ENCODE measurements at places on chromosomes 1 and 21. TPM values are rescaled to one million over a fixed set of nuclear protein-coding genes. Genes with fewer than 3 reads are reported as not detected.
A peak's percentile ranks its signal among the peaks of the same experiment; 100 is the strongest.

- H3K4me3 ChIP-seq, result no peak overlapping the region
- H3K36me3 ChIP-seq, result no peaks in the 10 kb centered on the region
- no peaks in the 10 kb centered on the region for H3K4me1 ChIP-seq
- no peak overlapping the region for H3K27ac ChIP-seq
- no peaks in the 10 kb centered on the region for H3K27me3 ChIP-seq
These were observed 581.8 kb downstream of the PLPP3 start for GRCh38 chr1:55997536-55997935.

DNA sequence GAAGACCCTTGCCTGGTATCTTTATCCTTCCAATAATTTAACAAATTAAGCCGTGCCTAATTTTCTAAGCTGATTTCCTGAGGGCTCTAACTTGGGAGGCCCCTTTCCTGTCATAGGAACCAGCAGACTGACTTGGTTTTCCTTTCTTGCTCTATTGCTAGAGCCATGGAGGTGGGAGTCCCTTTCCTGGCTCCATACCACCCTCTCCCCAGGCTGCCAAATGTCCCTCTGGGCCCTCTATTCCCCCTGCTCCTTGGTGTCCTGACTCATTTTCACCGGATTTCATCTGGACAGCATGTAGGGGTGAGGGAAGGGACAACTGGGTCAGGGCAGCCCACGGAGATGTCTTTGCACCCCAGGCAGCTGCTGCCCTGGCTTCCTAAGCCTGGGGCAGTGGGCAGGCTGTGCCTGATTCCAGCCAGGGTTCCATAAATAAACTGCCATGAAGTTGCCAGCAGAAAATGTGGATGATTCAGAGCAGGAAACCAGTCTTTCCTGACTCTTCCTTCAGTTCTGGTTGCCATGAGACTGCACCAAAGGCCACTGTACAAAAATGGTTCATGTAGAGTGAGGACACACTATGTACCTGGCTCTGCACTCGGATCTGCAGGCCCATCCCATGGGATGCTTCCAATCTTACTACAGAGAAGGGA lies 38.0 kb upstream of the SERBP1 start:
- H3K4me1 ChIP-seq, result no peaks in the 10 kb centered on the region
- peaks cover 4% of the 10 kb centered on the region for H3K27me3 ChIP-seq
- no peak overlapping the region for H3K27ac ChIP-seq
- no peaks in the 10 kb centered on the region for H3K36me3 ChIP-seq
- no peak for DNase-seq
- H3K4me3 ChIP-seq, result no peak overlapping the region

DNA sequence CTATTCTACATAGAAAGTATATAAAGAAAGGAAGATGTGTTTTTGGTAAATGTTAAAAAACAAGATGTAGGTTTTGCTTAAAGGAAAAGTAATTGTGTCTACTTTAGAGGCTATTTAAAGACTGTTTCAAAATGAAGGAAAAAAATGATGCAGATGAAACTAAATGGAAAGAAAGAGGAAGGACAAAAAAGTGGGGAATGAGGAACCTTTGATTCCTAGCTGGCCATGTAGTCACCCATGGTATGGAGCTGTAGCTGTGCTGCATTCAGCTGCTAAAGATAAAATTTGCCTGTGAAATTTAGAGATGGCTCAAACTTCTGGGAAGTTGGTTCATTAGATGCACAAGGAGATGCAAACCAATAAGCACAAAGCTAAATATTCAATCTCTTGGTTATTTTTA lies 86.8 kb upstream of the SERBP1 start:
- DNase-seq, result no peak
- H3K27ac ChIP-seq, result no peak overlapping the region
- no peak overlapping the region for H3K4me3 ChIP-seq
- no peaks in the 10 kb centered on the region for H3K27me3 ChIP-seq
- H3K36me3 ChIP-seq, result no peaks in the 10 kb centered on the region
- no peaks in the 10 kb centered on the region for H3K4me1 ChIP-seq

- H3K4me1 ChIP-seq, result no peaks in the 10 kb centered on the region
- H3K36me3 ChIP-seq, result no peaks in the 10 kb centered on the region
- H3K4me3 ChIP-seq, result no peak overlapping the region
- peaks cover 5% of the 10 kb centered on the region for H3K27me3 ChIP-seq
- no peak overlapping the region for H3K27ac ChIP-seq
These were observed 112.7 kb upstream of the JUN start for GRCh38 chr1:58896246-58897183.

- no peak for DNase-seq
- H3K36me3 ChIP-seq, result no peaks in the 10 kb centered on the region
- H3K4me1 ChIP-seq, result no peaks in the 10 kb centered on the region
These were observed 67.5 kb downstream of the SDC3 start for GRCh38 chr1:30840904-30841598.

DNA sequence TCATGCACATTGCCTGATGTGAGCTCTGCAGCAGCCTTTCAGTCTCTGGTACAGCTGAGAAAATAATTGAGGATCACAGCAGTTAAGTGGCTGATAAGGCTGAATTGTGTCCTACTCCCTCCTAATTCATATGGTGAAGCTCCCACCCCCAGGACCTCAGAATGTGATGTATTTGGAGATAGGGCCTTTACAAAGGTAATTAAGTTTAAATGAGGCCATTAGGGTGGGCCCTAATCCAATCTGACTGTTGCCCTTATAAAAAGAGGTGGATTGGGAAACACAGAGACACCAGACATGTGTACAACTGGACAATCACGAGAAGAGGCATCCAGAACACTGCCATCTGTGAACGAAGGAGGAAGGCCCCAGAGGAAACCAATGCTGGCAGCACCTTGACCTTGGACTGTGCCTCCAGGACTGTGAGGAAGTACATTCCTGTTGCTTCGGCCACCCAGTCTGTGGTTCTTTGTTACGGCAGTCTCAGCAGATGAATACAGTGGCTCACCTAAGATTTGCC lies 148.1 kb downstream of the TRABD2B start:
- peaks cover 13% of the 10 kb centered on the region for H3K27me3 ChIP-seq
- DNase-seq, result no peak
- H3K4me3 ChIP-seq, result no peak overlapping the region
- H3K36me3 ChIP-seq, result no peaks in the 10 kb centered on the region
- no peaks in the 10 kb centered on the region for H3K4me1 ChIP-seq

DNA sequence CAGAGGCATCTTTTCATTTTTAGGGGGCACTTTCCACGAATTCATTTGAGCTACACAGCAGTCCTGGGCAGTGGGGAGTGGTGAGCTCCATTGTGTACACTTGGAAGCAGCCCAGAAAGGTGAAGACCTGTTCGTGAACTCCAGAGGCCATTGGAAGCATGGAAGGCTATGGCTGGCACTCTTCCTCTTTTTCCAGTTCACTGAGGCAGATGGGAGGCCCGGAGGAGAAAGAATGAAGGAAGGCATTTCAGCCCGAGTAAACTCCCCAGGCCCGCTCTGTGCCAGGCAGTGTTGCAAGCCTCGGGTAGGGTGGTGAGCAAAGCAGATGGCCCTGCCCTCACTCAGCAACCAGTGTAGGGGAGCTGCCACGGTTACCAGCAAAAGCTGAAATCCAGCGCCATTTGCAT lies 673 bp upstream of the DHCR24 start:
- no peaks in the 10 kb centered on the region for H3K36me3 ChIP-seq
- H3K27me3 ChIP-seq, result peaks cover 9% of the 10 kb centered on the region
- H3K4me3 ChIP-seq, result peak overlapping the region; percentile 59
- no peak for DNase-seq
- no peak overlapping the region for H3K27ac ChIP-seq

DNA sequence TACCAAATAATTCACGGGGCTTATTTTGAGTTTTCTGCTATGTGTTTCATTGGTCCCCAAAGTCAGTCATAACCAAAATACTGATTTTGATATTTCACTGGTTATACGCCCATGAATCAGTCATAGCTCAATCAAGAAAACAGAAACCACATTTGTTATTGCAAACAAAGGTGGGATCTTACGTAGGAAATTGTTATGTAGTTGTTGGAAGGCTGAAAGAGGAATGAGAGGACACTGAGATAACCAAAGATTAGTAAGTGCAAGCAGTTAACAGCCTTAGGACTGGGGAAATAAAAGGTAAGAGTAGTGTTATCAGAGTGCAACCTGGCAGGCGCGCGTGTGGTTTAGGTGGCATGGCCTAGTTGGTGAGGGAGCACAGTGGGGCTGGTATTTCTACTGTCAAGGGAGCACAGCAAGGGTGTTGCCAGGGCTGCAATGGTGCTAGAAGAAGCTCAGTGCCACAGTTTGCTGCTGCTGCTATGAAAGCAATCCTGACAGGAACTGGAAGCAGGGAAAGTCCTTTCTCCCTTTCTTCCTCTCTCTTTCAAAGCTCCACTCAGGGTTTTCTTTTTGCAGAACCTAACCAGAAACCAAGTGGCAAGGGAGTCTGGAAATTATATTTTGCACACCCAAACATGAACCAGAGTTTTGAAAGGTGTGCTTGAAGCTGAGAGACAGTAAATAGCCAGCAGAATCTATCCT lies 33.7 kb downstream of the RTCA start:
- H3K4me3 ChIP-seq, result no peak overlapping the region
- H3K27me3 ChIP-seq, result no peaks in the 10 kb centered on the region

- DNase-seq, result no peak
- no peak overlapping the region for H3K27ac ChIP-seq
- no peaks in the 10 kb centered on the region for H3K36me3 ChIP-seq
- H3K4me3 ChIP-seq, result no peak overlapping the region
These were observed 21.3 kb downstream of the RGS4 start for GRCh38 chr1:163090321-163090945.

DNA sequence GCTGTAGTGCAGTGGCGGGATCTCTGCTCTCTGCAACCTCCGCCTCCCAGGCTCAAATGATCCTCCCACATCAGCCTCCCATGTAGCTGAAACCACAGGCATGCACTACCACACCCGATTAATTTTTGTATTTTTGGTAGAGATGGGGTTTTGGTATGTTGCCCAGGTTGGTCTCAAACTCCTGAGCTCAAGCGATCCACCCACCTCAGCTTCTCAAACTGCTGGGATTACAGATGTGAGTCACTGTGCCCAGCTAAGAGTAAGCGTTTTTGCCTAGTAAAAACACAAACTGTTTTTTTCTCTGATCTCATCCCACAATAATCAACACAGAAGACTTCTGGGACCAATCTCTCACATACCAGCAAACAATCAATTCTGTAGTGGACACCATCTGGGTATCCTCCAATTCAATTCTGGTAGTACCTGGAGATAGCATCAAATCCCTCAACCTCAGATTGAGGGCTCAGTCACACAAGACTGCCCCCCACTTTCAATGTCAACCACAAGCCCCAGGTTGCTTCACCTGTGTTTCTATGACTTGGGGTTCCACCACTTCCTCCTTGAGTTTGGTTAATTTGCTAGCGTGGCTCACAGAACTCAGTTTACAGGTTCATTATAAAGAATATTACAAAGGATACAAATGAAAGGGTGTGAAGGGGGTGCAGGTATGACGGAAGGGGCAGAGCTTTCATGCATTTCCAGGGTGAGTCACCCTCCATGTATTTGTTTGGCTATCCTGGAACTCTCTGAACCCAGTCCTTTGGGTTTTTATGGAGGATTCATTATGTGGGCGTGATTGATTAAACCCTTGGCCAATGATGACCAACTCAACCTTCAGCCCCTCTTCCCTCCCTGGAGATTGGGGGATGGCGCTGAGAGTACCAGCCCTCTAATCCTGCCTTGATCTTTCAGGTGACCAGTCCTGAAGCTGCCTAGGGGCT lies 40.0 kb upstream of the RHOU start:
- DNase-seq, result no peak
- peaks cover 2% of the 10 kb centered on the region for H3K4me1 ChIP-seq
- H3K27ac ChIP-seq, result no peak overlapping the region
- H3K36me3 ChIP-seq, result no peaks in the 10 kb centered on the region
- H3K27me3 ChIP-seq, result no peaks in the 10 kb centered on the region

RAB3B gene
- 0.02 TPM for total RNA-seq

HTR6 gene
- 0.90 TPM for total RNA-seq

CCNL2 gene
- total RNA-seq, result 418 TPM

PCNT gene
- total RNA-seq, result 53.9 TPM

TMEM167B gene
- total RNA-seq, result 37.1 TPM

UMODL1 gene
- 0.18 TPM for total RNA-seq
